ENCODE measurements at places on chromosomes 4 and X.

- no peak for DNase-seq
- no peaks in the 10 kb centered on the region for H3K36me3 ChIP-seq
- no peak overlapping the region for H3K4me3 ChIP-seq
- no peaks in the 10 kb centered on the region for H3K27me3 ChIP-seq
Observed at GRCh38 chr4:85728464-85728863, 253.5 kb downstream of the ARHGAP24 start.

DNA sequence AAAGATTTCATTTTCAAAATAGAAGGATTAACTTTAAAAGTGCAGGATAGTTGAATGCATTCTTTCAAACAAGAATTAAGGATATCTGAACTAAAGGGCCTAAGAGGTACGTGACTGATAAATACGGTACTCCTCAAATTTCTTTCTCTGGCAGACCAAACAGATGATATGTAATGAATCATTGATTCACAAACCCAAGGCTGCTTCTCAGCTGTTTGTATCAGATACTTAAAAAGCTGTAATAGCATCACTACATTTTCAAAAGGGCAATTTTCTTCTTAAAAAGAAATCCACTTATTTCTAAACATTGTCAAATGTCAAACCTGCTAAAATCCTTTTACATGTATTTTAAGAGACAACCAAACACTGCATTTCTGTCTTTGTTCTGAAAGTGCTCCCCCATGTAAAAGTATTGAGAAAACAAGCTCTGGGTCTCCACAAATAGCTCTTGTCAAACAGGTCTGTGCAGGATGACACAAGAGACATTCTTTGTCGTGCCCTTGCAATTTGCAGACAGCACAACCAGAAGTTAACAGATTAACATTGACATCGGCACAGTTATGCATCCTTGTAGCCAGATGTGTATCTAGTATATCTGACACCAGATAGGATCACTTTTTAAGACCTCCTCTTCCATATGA is 82.0 kb downstream of the MANBA start:
- H3K27me3 ChIP-seq, result no peaks in the 10 kb centered on the region
- no peak overlapping the region for H3K27ac ChIP-seq
- H3K4me1 ChIP-seq, result no peaks in the 10 kb centered on the region
- no peak for DNase-seq
- no peak overlapping the region for H3K4me3 ChIP-seq
- no peaks in the 10 kb centered on the region for H3K36me3 ChIP-seq

DNA sequence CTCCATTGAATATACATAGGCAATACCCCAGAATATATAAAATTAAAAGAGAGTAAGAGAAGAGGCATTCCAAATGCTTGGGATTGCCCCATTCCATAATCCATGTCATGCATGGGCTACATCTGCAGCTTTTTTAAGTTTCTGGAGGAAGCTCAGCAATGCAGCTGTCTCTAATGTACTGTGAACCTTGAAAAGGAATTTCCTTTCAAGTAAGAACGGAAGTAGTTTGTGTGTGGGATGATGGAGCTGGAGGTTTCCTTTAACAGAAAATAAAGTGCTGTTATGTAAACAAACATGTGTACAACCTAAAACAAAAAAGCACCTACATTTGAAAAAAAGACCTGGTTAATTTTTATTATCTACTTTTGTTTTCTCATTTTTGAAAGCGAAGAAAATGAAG is 303.5 kb downstream of the BMPR1B start:
- DNase-seq, result no peak
- H3K4me1 ChIP-seq, result no peaks in the 10 kb centered on the region
- no peaks in the 10 kb centered on the region for H3K27me3 ChIP-seq
- no peak overlapping the region for H3K4me3 ChIP-seq

- H3K4me1 ChIP-seq, result no peaks in the 10 kb centered on the region
- no peaks in the 10 kb centered on the region for H3K36me3 ChIP-seq
Observed at GRCh38 chr4:36844448-36844847, 400.1 kb upstream of the NWD2 start.

DNA sequence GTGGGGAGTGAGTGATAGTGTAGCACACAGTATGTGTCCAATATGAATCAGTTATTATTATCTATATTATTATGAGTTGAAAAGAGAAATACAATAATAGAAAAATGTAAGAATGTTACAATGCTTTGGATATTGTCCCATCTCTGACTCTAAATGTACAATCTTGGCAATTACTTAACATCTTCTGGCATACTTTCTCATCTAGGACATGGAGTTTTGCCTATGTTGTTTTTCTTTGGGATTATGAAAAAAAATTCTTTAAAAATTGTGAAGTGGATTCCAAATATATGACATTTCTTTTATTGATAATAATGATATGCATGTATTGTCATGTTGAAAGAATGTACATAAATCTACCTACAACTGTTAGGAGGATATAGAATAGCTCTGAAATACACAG is 84.1 kb downstream of the TBCK start:
- no peaks in the 10 kb centered on the region for H3K4me1 ChIP-seq
- no peak overlapping the region for H3K4me3 ChIP-seq
- no peaks in the 10 kb centered on the region for H3K27me3 ChIP-seq
- no peak overlapping the region for H3K27ac ChIP-seq
- H3K36me3 ChIP-seq, result peaks cover 3% of the 10 kb centered on the region
- no peak for DNase-seq

- H3K27me3 ChIP-seq, result no peaks in the 10 kb centered on the region
- no peak for DNase-seq
- no peaks in the 10 kb centered on the region for H3K4me1 ChIP-seq
- H3K36me3 ChIP-seq, result peaks cover 9% of the 10 kb centered on the region
- H3K4me3 ChIP-seq, result no peak overlapping the region
- peak overlapping the region; percentile 34 for H3K27ac ChIP-seq
Observed at GRCh38 chr4:726838-727237, 21.2 kb downstream of the PCGF3 start.

DNA sequence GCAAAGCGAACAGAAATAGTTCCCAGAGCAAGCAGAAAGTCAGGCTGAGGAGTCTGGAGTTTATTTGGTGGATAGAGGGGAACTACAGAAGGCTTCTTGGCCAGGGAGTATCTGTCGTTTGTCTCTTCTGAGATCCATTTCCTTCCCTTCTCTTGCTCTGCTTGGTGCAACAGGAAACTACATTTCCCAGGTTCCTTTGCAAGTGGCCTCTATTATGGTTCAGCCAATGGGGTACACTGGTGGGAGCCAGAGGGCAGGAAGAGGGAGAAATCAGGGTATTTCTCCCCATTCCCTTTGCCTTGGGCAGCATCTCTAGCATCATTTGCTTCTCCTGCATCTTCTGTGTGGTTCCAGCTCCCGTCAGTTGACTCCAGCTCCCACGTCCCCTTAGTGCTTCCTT is 142.1 kb downstream of the BCOR start:
- H3K4me3 ChIP-seq, result no peak overlapping the region
- no peak for DNase-seq
- no peaks in the 10 kb centered on the region for H3K27me3 ChIP-seq
- no peak overlapping the region for H3K27ac ChIP-seq
- no peaks in the 10 kb centered on the region for H3K36me3 ChIP-seq
- peaks cover 22% of the 10 kb centered on the region for H3K4me1 ChIP-seq

- H3K27me3 ChIP-seq, result no peaks in the 10 kb centered on the region
- H3K27ac ChIP-seq, result no peak overlapping the region
- no peaks in the 10 kb centered on the region for H3K36me3 ChIP-seq
- H3K4me1 ChIP-seq, result no peaks in the 10 kb centered on the region
- DNase-seq, result no peak
Observed at GRCh38 chrX:68681443-68681941, 34.0 kb downstream of the STARD8 start.

DNA sequence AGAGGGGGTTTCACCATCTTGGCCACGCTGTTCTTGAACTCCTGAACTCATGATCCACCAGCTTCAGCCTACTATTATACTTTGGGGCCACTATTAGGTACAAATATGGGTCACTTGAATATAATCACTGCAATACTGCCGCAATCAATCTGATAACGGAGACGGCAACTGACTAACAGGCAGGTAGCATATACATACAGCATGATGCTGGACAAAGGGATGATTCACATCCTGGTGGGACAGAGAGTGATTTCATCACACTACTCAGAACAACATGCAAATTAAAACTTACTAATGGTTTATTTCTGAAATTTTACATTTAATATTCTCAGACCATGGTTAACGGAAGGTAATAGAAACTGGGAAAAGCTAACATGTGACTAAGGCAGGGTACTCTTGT is 10.9 kb downstream of the LRBA start:
- peaks cover under 1% of the 10 kb centered on the region for H3K36me3 ChIP-seq
- no peak overlapping the region for H3K27ac ChIP-seq
- no peak overlapping the region for H3K4me3 ChIP-seq
- H3K4me1 ChIP-seq, result no peaks in the 10 kb centered on the region

GRCh38 chr4:56253666-56254305 is 133.5 kb downstream of the AASDH start:
- H3K27ac ChIP-seq, result no peak overlapping the region
- no peaks in the 10 kb centered on the region for H3K4me1 ChIP-seq
- H3K27me3 ChIP-seq, result no peaks in the 10 kb centered on the region
- H3K4me3 ChIP-seq, result no peak overlapping the region

GRCh38 chr4:87151730-87152129 is 68.7 kb downstream of the KLHL8 start:
- H3K4me3 ChIP-seq, result no peak overlapping the region
- no peak for DNase-seq
- no peaks in the 10 kb centered on the region for H3K4me1 ChIP-seq
- no peaks in the 10 kb centered on the region for H3K27me3 ChIP-seq
- H3K36me3 ChIP-seq, result no peaks in the 10 kb centered on the region

GRCh38 chrX:101956556-101956955 is 24.7 kb upstream of the ZMAT1 start:
- H3K27me3 ChIP-seq, result no peaks in the 10 kb centered on the region
- no peaks in the 10 kb centered on the region for H3K36me3 ChIP-seq
- no peak overlapping the region for H3K27ac ChIP-seq
- H3K4me1 ChIP-seq, result no peaks in the 10 kb centered on the region

DNA sequence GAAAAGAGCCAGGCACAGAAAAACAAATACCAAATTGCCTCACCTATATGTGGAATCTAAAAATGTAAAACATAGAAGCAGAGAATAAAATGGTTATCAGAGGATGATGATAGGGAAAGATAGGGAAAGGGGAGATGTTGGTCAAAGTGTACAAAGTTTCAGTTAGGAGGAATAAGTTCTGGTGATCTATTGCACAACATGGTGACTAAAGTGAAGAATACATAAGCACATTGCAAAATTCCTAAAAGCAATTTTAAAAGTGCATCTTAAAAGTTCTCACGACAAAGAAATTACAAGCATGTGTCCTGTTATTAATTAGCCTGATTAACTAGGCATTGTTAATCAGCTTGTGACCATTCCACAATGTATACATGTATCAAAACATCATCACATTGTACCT is 136.0 kb downstream of the GABRG1 start:
- no peaks in the 10 kb centered on the region for H3K4me1 ChIP-seq
- H3K27me3 ChIP-seq, result no peaks in the 10 kb centered on the region
- H3K36me3 ChIP-seq, result no peaks in the 10 kb centered on the region
- no peak overlapping the region for H3K27ac ChIP-seq
- DNase-seq, result no peak

- H3K4me3 ChIP-seq, result no peak overlapping the region
- no peak for DNase-seq
- H3K4me1 ChIP-seq, result no peaks in the 10 kb centered on the region
- H3K27ac ChIP-seq, result no peak overlapping the region
- no peaks in the 10 kb centered on the region for H3K27me3 ChIP-seq
Observed at GRCh38 chrX:84133023-84133422, 55.0 kb downstream of the RPS6KA6 start.
